ENCODE measurements at places on chromosomes 6 and 20. TPM values are rescaled to one million over a fixed set of nuclear protein-coding genes. Genes with fewer than 3 reads are reported as not detected.
A peak's percentile ranks its signal among the peaks of the same experiment; 100 is the strongest.

ERVFRD-1 gene
- total RNA-seq: not detected

CLPSL2 gene
- not detected for total RNA-seq

QKI gene
- 84.7 TPM for total RNA-seq

RHAG gene
- total RNA-seq: not detected

MICA gene
- total RNA-seq: 27.8 TPM

FAM209A gene
- total RNA-seq: not detected

ZNF292 gene
- 16.5 TPM for total RNA-seq

- no peak for DNase-seq
Observed at GRCh38 chr6:23663652-23664051, 462.4 kb upstream of the NRSN1 start.

GRCh38 chr20:11376420-11376819 lies 541.3 kb upstream of the BTBD3 start:
- no peak for DNase-seq

DNA sequence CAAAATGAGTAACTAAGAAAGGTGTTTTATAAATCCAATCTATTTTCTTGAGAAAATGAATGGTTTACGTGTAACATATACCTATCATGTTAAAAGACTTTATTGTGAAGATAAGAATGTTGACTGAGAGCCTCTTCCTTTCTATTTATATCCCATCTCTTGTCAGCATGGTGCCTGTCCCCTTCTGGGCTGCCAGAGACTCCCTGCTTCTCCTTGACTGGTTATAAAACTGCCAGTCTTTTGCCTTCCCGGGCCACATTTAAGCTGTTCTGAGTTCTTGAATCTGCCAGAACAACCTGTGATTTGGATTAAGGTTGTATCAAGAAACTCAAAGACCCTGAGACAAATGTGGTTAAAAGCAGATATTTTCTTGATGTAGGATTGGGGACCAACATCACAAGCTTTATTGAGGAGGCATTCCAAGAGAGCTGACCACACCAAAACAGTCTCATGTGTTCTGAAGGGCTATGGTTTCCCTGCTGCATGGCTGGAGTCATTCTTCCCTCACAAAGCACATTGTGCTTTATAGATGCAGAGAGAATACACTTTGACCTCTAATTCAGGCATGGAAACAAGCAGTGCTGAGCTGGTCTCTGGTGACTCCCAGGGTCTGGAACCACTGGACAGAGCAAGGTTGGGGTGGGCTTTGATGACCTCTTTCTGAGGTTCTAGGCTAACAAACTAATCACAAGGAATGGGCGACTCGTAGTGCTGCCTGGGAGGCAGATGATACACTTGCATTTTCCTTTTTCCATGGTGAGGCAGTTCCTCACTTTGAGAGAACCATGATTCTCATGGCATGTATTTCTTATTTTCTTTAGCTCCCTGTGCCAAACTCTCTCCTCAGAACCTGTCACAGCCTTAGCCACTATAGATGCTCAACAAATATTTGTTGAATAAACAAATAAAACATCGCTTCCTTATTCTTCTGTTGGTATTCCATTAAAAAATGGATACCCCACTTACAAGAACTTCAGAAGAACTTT lies 205.0 kb upstream of the PREP start:
- DNase-seq: no peak

- no peak for DNase-seq
Observed at GRCh38 chr6:149962461-149963211, 1.1 kb upstream of the ULBP1 start.

- peak; percentile 53 for DNase-seq
Observed at GRCh38 chr20:57514273-57514751, 10.6 kb downstream of the CTCFL start.

GRCh38 chr6:28996844-28997510 lies 8.1 kb downstream of the ZNF311 start:
- DNase-seq: no peak

DNA sequence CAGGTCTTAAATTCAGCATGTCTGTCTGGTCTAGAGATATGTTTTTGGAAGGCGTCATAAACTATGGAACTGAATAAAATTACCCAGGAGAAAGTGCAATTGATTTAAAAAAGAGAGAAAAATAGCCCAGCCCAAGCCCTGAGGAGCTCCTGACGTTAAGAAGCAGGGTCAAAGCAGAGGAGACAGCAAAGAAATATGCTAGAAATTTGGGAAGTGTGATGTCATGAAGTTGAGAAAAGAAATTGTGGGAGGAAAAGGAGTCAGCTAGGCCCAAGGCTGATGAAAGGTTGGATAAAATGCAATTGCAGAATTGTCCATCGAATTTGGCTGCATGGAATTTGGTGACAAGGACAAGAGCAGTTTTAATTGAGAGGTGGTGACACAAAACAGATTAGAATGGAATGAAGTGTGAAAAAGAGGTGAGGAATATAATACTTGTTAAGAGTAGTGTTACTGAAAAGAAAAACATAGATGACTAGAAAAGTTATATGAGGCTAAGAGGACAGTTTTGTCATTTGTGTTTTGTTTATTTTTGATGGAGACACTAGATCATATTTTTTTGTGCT lies 381.6 kb downstream of the LAMA2 start:
- no peak for DNase-seq

DNA sequence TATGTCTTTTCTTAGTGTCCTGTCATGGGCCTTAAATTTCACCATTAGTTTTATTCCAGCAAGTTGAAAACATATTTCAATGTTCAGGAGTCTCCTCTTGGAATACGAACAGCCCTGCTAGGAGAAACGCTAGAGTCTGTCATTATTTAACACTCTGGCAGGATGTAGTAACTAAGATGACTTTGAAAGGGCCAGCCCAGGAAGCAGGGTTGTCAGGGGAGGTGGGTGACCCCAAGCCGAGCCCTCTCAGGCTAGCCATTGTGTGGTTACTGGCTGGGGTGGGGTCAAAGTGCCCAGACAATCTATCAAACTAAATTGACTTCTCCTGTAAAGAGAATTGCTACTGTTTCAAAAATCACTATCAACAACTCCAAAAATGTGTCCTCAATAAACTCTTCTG lies 67.8 kb downstream of the LY86 start:
- DNase-seq: no peak

- peak; percentile 47 for DNase-seq
Observed at GRCh38 chr6:156778454-156779205, 1.5 kb downstream of the ARID1B start.

GRCh38 chr6:20778912-20779311 lies 244.7 kb downstream of the CDKAL1 start:
- no peak for DNase-seq

DNA sequence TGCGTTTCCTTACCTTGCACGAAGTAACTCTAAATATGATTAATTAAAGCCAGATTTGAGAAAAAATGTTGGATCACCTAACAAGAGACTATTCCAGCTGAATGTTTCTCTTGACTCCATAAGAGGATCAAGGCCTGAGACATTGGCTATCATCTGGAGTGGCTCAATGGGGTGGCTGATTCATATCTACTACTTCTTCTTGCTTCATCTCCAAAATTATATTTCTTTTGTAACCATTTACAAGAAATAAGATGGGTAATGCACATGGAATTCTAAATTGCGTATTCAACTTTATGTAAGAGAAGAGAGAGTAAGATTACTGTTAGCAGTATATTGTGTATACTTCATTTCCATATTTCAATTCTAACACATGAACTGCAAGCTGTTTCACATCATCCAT lies 819.0 kb upstream of the EYS start:
- DNase-seq: no peak

GRCh38 chr6:95629551-95629950 lies 52.2 kb downstream of the MANEA start:
- DNase-seq: peak; percentile 17

DNA sequence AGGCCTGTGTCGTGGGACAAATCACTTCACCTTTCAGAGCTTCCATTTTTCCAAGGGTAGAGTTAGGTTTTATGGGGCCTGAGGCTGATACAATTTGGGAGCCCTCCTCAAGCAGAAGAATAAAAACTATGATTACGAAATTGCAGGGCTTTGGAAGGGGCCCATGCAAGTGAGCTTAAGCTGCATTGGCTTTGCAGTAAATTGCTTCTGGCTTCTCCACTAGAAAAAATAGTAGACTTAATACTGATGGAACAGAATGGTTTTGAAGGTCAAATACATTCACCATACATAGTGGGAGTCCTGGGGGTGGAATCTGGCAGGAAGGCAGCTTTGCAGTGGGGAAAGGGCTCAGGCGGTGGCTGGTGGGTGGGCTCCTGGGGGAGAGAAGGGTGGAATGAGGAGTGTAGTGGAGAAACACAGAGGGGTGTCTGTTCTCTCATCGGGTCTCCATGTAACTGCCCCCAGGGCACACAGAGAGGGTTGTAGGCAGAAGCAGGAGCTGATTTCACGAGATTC lies 55.9 kb upstream of the RNF24 start:
- no peak for DNase-seq

GRCh38 chr6:105988321-105988720 lies 97.8 kb upstream of the PRDM1 start:
- DNase-seq: no peak

- DNase-seq: no peak
Observed at GRCh38 chr6:13113981-13114593, 214.2 kb downstream of the TBC1D7 start.

DNA sequence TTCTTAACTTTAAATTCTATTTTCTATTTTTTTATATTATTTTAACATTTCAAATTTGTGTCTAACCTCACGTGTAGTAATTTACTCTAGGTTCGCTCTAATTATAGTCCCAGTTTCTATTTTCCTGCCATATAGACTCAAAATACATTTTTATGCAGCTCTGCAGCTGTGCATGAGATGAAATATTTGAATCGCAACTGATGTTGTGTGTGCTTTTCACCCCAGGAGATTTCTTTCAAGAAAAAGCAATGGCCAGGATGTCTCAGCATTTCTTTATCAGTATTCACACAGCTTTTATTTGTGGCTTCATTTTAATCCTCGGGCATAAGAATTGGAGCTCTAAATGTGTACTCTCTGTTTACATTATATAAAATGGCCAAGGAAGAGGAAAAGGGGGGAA lies 157.6 kb downstream of the HDGFL1 start:
- DNase-seq: no peak

DNA sequence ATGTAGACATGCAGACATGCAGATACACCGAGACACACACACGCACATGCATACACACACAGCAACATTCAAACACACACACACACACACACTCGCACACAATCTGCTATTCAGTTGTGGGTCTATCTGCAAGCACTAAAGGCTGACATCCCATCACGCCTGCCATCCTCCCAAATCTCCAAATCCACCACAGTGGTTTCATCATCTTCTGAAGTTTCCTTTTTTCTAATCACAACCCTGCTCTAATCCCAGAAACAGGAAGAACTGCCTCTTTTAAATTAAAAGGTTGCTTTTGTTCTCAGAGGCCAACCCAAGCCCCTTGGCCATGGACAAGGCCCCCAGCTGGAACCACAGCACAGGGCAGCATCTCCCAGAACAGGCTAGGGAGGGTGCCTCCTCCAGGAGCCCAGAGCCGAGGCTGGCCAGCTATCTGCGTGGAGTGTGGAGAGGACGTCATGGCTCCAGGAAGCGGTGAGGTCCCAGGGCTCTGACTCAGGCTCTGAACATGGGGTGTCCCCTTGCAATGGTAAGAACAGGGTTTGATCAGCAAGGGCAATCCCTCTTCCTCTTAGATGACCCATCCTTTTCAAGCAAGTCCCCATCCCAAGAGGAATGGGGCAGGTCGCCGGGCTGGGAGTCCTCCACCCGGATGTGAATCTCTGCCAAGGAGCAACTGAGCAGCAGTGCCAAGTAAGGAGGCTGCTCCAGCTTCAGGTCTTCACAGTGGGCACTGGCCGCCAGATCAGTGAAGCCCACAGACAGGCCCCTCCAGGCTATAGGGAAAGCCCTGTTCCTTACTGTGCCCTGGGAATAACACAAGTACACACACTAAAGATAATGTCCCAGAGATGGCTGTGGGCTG lies 14.7 kb downstream of the FOXF2 start:
- no peak for DNase-seq

DNA sequence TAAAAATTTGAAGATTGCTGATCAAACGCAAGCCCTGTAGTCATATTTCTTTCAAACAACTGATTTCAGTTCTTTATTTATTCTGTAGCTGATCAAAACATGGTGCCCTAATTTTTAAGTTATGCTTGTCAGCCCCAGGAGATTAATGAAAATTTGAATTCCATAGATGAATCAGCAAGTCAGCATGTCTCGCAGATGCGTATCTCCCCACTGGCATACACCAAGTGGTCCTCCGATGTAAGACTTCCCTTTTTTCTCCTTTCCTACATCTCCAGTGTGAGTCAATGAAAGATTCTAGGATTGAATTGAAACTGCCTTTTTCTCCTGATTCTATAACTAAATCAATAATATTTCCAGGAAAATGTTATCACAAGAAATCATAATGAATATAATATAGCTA lies 539.6 kb upstream of the NOX3 start:
- no peak for DNase-seq

DNA sequence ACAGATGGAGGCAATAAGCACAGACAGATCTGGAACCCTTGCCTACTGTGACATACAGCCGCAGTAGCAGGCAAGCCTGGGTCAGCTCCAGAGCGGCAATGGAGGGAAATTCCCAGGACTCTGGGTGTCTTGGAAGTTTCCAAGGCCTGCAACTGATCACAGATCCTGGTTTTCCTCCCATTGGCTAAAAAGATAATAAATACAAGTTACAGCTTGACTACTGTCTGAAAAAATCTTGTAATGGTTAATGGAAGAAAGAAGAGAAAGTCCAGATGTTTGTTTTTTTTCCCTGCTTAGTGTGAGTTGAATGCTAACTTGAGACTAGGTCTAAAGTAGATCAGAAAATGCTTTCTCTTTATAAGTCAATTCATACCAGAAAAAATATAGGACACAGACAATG lies 307.6 kb downstream of the ALDH8A1 start:
- no peak for DNase-seq

- DNase-seq: no peak
Observed at GRCh38 chr6:51844336-51844735, 243.1 kb downstream of the PKHD1 start.

- peak; percentile 95 for DNase-seq
Observed at GRCh38 chr6:108562503-108562993, 1.8 kb downstream of the FOXO3 start.

DNA sequence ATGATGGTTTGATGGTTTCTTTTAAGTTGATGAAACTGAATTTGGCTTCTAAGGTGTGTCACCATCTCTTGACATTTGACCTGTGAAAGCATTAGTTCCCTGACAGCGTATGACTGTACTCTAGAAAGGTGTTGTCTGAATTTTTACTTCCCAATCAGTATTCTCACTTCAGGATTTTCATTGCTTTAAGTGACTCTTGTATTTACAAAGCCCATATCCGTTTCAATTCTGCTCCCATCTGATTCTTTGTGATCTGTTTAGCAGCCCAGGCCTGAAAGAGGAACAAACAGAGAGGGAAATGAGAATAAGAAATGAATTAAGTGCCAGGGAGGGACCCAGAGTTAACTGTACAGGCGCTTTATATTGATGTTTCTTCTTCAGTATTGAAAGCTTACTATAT lies 73.7 kb downstream of the FARS2 start:
- DNase-seq: no peak

GRCh38 chr20:47574616-47575364 lies 73.1 kb downstream of the NCOA3 start:
- peak; percentile 18 for DNase-seq

GRCh38 chr6:122558080-122558479 lies 52.1 kb upstream of the PKIB start:
- no peak for DNase-seq

DNA sequence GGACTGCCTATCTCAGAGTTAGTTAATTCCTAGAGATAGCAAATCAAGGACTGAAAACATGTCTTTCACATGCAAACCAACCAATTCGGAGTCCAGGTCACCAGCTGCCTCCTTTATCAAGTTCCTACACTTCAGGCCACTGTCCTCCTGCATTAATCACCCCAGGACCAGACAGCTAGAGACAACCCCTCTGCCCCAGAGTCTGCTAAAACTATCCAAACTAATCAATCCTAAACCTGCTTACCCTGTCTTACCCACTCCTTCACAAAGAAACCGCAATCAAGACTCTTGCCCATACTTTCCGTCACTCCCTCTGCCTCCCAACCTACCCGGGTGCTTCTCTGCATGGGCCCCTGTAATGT lies 207.0 kb downstream of the HIVEP2 start:
- no peak for DNase-seq
